Effector memory CD8-positive, alpha-beta T cell (primary cell): ENCODE measurements at places on chromosomes 5 and 9.
A peak's percentile ranks its signal among the peaks of the same experiment; 100 is the strongest.

- DNase-seq, result no peak
Observed at GRCh38 chr9:124190761-124191160, 67.0 kb upstream of the NEK6 start.

DNA sequence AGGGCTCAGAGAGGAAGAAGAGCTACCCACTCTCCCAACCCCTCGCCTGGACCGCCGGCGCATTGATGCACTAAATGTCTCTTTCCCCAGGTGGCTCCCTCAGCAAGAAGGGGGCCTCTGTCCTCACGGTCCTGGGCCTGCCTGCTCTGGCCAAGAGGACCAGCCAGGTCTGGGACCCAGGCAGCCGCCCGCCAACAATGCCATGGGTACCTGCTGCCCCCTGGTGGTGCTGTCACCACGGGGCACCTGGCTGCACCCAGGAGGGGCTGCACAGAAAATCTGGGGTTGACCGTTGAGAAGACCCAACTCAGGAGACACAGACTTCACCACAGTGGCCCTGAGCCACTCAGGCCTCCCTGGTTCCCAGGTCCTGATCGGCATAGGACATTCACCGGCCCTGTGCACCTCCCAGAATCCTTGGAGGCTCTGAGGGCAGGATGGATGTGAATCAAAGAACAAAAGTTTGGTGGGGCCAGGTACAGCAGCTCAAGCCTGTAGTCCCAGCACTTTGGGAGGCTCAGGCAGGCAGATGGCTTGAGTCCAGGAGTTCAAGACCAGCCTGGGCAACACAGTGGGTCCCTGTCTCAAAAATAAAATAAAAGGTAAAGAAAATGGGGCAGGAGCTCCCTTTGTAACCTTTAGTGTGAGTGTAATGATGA, 2.4 kb upstream of the VAV2 start:
- DNase-seq, result peak; percentile 77

GRCh38 chr5:110386782-110387181, 339.7 kb downstream of the TMEM232 start:
- DNase-seq, result no peak

DNA sequence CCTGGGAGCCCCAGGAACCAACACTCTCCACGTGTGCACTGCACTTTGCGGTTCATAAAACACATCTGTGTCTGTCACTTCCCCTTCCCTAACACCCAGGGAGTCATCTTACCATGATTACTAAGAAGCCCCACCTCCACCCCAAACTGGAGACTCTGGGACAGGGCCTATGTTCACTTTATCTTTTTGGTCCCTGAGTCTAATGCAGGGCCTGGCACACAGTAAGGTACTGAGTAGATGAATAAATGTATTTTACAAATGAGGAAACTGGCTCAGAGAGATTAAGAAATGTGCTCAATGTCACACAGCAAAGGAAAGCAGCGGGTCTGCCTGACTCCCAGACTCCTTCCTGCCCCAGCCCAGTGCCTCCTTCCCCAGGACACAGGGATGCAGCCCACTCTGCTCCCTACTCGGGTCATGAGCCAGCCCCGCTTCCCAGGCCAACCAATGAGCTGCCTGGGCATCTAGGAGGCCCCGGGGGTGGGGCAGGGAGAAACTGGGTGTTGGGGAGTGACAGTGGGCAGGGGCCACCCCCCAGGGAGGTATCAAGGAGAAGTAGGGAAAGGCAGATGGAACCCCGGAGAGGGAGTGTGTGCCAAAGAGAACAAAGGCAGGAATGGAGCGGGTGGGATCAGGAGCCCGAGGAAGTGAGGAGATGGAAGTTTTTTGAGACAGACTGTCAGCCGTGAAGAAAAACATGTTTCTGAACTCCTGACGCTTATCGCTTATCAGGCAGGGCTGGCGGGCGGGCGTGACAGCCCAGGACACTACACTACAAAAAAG, 30.5 kb downstream of the SHB start:
- no peak for DNase-seq

DNA sequence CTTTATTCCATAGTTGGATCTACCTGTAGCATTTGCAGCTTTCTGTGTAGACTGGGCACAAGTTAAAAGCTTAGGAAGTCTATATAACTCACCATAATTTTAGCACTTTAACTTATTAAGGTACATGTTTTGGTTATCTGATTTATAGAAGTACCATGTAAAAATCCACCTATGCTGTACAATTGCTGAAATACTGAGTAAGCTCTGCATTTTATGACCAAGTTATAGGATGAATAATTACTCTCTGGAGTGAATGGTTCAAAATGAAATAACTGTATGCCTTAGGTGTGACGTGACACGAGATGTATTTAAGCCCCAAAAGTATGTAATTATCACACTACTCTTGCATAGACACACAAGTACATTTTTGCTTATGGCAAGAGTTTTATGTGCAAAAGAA, 22.1 kb downstream of the ZSWIM6 start:
- DNase-seq, result no peak

- DNase-seq, result no peak
Observed at GRCh38 chr5:119357270-119357669, 1.5 kb downstream of the TNFAIP8 start.

DNA sequence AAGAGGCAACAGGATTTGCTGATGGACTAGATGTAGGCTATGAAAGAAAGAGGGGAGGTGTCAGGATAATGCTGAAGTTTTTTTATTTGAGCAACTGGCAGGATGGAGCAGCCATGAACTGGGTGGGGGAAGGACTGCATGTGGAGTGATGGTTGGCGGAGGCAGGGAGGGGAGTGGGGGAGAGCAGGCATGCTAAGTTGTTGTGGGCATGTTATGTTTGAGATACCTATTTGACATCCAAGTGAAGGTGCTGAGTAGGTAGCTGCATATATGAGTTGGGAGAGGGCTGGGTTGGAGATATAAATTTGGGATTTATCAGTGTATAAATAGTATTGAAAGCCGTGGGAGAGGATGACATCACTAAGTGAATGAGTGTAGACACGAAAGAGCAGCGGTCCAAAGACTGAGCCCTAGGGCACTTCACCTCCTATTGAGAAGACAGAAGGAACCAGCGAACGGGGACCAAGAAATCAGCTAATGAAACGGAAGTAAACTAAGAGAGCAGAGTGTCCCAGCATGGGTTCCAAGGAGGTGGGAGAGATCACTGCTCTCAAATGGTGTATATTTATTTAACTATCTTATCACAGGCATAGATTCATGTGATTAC, 7.4 kb downstream of the BSPRY start:
- DNase-seq, result no peak

DNA sequence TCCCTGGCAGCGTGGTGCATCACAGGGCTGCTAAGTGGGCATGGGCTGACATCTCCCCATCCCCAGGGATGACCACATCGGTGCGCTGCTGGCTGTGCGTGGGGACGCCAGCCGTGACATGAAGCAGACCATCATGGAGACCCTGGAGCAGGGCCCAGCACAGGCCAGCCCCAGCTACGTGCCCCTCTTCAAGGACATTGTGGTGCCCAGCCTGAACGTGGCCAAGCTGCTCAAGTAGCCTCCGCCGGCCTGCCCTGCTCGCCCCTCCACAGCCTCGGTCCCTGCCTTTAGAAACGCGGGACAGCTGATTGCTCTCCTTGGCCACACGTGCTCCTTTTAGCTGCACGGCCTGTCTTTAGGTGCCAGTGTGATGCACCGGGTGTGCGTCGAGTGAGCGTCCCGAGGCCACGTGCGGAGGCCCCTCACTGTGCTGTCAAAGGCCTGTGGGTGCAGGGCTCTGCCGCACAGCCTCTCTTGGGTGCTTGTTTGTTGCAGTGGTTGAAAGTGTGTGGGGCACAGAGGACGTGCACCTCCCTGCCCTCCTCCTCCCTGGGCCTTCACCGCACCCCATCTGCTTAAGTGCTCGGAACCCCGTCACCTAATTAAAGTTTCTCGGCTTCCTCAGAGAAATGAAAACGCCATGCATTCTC, 23.8 kb downstream of the EXOC3 start:
- DNase-seq, result no peak

GRCh38 chr5:1509346-1510085, 14.2 kb downstream of the LPCAT1 start:
- DNase-seq, result no peak

GRCh38 chr9:111036946-111037345, 1.3 kb downstream of the LPAR1 start:
- DNase-seq, result no peak

DNA sequence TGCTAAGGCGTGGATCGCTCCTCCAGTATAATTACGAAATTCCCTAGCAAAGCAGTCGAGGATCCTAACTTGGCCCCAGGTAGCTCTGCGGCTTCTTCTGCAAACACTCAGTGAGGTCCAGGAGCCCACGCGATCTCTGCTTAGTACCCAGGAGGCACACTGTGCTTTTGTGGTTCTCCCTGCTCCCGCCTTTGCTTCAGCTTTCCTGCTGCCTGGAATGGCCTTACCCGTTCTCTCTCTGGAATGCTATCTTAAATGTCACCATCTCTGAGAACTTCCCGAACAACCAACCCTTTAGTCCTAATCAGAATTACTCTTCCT, 639 bp downstream of the INVS start:
- no peak for DNase-seq

- DNase-seq, result no peak
Observed at GRCh38 chr5:73274881-73275663, 102.1 kb downstream of the TMEM174 start.

DNA sequence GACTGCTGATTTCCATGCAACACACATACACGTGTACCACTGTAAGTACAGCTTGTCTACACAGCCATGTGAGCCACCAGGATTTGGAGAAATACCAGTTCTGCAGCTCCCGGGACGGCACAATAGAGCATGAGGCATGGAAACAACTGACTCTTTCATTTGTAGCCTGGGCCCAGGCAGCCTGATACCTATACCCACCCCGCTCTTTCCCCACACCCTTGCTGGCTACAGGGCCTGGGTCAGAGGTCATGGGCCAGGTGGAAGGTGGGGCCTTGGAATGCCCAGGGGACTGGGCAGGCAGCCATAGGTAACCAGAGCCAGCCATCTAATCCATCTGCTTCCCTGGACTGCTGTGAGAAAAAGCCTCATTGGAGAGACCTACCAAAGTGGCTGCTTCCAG, 39.0 kb upstream of the ZSWIM6 start:
- no peak for DNase-seq

- no peak for DNase-seq
Observed at GRCh38 chr9:103811462-103811861, 282.6 kb upstream of the SMC2 start.
